ENCODE measurements at places on chromosomes 3 and 15. TPM values are rescaled to one million over a fixed set of nuclear protein-coding genes. Genes with fewer than 3 reads are reported as not detected.

- DNase-seq: peak; percentile 88
Observed at GRCh38 chr3:24678421-24678865, 183.8 kb upstream of the THRB start.

DNA sequence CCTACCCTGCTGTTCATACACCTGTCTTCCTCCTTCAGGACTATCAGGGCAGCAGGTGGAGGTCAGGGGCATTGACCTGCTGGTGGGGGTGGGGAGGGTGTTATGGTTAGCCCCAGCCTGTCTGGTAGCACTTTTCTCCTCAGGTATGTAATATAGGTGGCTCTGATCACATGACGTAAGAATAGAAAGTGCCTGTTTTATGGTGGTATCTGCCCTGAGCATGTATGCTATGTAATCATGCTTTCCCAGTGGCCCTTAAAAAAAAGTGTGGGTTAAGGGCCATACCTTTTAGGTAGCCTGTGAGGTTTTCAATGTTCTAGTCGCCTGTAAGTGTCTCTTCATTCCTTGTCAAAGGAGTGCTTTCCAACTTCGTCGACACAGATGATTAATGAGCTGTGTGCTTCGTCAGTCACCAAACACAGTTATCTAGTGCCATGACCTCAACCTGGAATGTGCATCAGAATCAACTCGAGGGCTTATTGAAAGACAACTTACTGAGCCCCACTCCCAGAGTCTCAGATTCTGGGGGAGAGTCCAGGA, 86.3 kb downstream of the KLHL25 start:
- peak; percentile 74 for DNase-seq

CHRNA5 gene
- 1.9 TPM for total RNA-seq

DNA sequence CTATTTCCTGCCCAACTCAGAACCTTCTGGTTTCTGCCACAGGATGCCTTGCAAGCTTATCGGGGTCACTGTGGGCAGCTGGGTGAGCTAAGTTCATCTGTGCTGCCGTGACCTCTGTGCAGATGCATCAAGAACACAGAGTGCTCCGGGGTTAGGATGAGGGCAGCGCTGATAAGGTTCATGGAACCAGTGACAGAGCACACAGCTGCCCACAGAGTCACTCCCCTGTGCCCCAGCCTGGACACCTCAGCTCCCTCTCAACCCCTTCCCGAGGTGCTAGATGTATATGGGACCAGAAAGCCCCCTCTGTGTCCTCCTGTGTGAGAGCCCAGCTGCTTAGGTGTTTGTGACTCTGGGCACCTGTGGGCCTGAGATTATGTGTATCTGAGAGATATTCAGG, 15.8 kb upstream of the ALAS1 start:
- DNase-seq: no peak

DNA sequence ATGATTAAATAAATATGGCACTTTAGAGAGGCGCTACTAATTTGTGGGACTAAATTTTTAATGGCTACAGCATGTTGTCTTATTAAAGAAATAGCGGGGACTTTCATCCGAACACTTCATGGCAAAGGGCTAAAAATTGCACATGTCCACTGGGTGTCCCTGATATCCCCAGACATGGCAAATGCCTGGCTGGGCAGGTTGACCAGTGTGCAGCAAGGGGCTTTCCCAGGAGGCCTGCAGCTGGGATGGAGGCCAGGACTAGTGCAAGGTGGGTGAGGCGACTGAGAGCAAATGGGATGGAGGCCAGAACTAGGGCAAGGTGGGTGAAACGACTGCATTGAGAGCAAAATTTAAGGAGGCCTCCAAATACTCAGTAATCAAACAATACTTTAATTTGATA, 167.4 kb upstream of the SMAD3 start:
- no peak for DNase-seq

WDR49 gene
- 3.1 TPM for total RNA-seq

POLR2H gene
- total RNA-seq: 58.3 TPM

SEMA6D gene
- 17.1 TPM for total RNA-seq

GRCh38 chr3:27533261-27533607, 49.0 kb upstream of the SLC4A7 start:
- DNase-seq: peak; percentile 65

GABRG3 gene
- total RNA-seq: 1.7 TPM

GDPGP1 gene
- total RNA-seq: 6.3 TPM

DNA sequence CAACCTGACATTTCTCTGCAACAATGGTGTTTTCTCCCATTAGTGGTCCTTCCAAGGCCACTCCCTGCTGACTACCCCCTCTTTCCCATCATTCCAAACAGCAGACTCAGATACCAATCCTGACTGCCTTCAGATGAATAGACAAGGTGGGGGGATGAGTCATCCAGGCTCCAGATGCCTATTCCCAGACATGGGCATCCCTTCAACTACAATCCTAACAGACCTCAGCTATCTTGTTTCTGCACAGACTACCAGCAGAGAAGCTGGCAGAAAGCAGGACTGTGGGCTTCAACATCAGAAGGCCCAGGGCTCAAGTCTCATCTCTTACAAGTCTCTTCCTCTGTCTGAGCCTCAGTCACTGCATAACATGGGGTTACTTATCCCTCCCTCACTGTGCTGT, 2.2 kb downstream of the RBP1 start:
- DNase-seq: peak; percentile 54

DNA sequence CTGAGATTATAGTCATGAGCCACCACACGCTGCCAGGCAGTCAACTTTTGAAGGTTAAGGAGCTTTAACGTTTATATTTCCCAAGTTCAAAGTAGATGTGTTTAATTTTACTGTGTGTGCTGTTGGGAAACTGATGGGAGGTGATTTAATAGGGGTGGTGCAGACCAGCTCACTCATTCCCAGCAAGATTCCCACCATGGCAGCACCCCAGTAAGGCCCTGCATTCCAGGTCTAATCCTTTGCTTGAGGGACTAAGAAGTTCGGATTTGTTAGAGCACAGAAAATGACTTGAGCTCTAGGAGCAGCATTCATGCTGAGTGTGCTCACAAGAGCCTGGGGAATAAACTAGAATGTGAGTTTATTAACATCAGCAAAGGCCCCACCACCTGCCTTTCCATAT, 25.2 kb downstream of the TSEN2 start:
- DNase-seq: peak; percentile 74

GABRR3 gene
- 4.6 TPM for total RNA-seq

DNA sequence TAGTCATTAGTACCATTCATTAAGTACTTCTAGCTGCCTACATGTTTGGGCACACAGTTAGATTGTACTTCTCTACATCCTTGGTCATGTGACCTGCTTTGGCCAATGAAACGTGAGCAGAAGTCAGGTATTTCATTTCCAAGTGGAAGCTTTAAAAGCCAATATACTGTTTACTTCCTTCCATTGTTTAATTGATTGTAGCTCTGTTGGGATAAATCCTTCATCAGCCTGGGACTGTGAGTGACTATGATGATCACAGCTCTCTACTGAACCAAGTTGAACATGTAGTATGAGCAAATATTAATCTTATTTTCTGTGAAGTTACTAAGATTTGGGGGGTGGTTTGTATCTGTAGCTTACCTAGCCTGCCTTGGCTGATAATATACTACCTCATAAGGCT, 116.5 kb upstream of the ROPN1 start:
- no peak for DNase-seq

- no peak for DNase-seq
Observed at GRCh38 chr3:79461129-79461792, 306.5 kb downstream of the ROBO1 start.

AHSG gene
- not detected for total RNA-seq

GRCh38 chr3:108100906-108101660, 10.3 kb upstream of the CD47 start:
- no peak for DNase-seq

LHFPL4 gene
- total RNA-seq: 0.48 TPM

DNA sequence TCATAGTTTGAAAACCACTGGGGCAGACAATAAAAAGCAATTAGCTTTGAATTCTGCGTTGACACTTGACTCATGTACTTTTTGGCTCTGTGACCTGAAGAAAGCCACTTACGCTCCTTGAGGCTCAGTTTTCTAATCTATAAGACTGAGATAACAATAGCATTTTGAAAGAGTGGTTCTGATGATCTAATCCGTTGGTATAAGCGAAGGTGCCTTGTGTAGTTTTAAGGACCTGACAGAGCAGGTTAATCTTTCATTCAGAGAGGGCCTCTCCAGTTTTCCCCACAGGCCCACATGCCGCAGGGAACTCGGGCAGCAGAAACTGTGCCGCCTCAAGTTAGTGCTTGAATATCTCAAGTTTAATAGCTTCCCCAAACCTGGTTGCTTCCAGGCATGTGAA, 306.0 kb upstream of the GBE1 start:
- no peak for DNase-seq

RHOV gene
- total RNA-seq: 3.6 TPM

- no peak for DNase-seq
Observed at GRCh38 chr3:168138421-168138820, 42.7 kb upstream of the GOLIM4 start.

GATA2 gene
- total RNA-seq: 3.6 TPM

- no peak for DNase-seq
Observed at GRCh38 chr3:126554560-126555525, 3.9 kb downstream of the C3orf22 start.

GRCh38 chr3:178568155-178568731, 32.0 kb downstream of the KCNMB2 start:
- peak; percentile 79 for DNase-seq

- no peak for DNase-seq
Observed at GRCh38 chr3:191158815-191159214, 40.2 kb upstream of the OSTN start.

DNA sequence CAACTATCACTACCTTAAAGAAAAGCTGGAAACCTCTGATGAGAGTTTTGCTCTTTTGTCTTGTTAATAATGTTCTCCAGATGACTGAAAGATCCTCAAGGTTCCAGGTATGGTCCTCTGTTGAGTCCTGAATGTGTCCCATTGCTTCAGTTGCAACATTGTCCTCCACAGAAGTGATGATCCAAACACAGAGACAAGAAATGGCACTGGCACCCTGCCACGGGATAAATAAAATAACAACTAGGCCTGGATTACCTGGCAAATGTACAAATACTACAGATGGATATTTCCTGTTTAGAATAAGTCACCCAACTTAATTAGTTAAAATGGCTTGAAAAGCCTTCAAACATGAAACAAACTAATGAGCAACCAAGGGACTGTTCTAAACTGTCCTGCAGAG, 58.3 kb downstream of the EIF3J start:
- no peak for DNase-seq

DNA sequence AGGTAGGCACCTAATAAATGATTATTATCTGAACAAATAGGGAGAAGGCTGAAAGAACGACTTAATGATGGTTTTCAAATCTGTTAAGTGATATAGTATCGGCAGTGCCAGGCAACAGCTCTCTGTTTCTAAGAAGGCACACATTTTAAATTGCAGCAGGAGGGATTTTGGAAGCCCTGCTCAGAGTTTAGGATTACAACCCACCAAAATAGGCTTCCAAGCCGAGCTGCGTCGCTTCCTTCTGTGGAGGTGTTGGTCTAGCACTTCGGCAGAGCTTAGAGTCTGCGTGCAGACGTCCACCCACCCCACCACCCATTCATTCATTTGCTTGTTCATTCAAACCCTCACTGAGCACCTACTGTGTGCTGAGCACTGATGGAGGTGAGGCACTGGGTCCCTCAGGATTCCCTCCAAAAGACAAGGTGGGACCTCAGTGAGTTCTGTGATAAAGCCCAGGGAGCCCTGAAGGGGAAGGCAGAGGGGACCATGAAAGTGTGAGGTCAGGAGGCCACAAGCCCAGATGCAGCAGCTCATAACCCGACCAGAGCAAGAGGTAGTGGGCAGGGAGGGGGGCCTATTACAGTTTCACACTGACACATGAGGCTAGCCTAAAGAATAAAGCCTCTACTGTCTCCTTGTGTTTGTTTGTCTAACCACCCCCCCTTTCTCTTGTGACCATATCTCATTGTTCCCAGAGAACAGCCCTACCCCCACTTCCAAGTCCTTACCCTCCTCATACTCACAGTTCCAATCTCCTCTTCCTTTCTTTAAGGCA, 8.9 kb downstream of the ADCY5 start:
- no peak for DNase-seq

GPR62 gene
- not detected for total RNA-seq

DNA sequence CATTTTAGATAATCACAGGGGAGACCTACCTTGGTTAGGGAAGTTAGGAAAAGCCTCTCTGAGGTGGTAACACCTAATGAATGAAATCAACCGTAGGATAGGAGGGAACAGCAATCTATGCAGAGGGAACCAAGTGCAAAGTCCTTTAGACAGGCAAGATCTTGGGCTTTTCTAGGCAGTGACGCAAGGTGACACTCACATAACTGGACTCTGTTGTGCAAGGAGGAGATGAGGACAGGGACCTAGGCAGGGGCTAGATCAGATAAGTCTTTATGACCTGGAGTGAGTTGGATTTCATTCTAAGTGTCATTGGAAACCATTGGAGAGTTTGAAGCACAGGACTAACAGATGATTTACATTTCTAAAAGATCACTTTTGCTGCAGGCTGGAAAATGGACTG, 4.6 kb upstream of the LMOD3 start:
- no peak for DNase-seq

MESP1 gene
- 2.9 TPM for total RNA-seq

ASB14 gene
- 0.24 TPM for total RNA-seq

- peak; percentile 17 for DNase-seq
Observed at GRCh38 chr3:170007031-170007663, 30.6 kb upstream of the GPR160 start.

VILL gene
- 19.5 TPM for total RNA-seq

- DNase-seq: peak; percentile 19
Observed at GRCh38 chr3:13782501-13782900, 97.4 kb downstream of the WNT7A start.

- DNase-seq: no peak
Observed at GRCh38 chr3:69143612-69144011, 21.2 kb upstream of the LMOD3 start.

DNA sequence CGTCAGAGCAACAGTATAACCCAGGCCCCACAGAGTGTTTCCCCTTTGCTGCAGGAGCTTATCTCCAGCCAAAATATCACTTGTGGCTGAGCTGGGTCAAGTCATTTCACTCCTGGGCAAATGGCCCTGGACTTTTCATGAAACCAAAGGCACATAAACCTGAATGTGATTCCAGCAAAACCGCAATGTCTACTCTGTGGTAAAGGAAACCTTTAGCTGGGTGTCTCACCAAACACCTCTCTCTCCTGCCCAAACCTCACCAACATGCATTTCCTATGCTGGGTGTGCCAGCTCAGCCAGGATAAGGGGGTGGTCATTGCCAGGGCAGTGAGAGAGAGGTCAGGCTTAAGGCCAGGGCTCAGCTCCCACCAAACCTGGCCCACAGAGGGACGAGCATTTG, 67.4 kb downstream of the GTPBP8 start:
- no peak for DNase-seq

ANAPC13 gene
- total RNA-seq: 79.7 TPM

Measured in umbilical cord (tissue), 2 donors.